ENCODE measurements at places on chromosomes 12 and 14. TPM values are rescaled to one million over a fixed set of nuclear protein-coding genes. Genes with fewer than 3 reads are reported as not detected.

PFKM gene
- 106 TPM for polyA plus RNA-seq

FGD4 gene
- 18.8 TPM for polyA plus RNA-seq

AMDHD1 gene
- polyA plus RNA-seq, result 1.4 TPM

DCAF4 gene
- polyA plus RNA-seq, result 17.7 TPM

INHBE gene
- 0.40 TPM for polyA plus RNA-seq

PAH gene
- polyA plus RNA-seq, result 91.9 TPM

NOVA1 gene
- polyA plus RNA-seq, result 25.6 TPM

CACNA1C gene
- polyA plus RNA-seq, result 5.7 TPM

DNAH10 gene
- 4.1 TPM for polyA plus RNA-seq

WNT5B gene
- polyA plus RNA-seq, result 6.0 TPM

SLC25A21 gene
- 2.4 TPM for polyA plus RNA-seq
